IPS DF 19.7 (cell line): ENCODE measurements at places on chromosomes 1 and 21.
A peak's percentile ranks its signal among the peaks of the same experiment; 100 is the strongest.

GRCh38 chr1:45868861-45869260 lies 65.4 kb downstream of the MAST2 start:
- DNase-seq = no peak

DNA sequence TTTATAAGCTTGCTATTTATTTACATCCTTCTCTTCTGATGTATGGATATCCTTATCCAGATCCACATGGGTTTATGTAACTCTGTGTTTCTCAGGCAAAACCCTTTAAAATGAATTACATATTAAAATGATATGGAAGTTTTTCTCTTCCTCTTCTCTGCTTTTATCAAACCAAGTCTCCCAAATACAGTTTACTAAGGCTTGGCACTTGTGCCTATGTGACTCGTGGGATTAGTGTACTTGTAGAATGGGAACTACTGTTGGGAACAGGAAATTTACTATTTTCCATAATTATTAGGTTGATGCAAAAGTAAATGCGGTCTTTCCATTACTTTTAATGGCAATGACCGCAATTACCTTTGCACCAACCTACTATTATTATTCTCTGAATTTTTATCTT lies 14.8 kb downstream of the SIM2 start:
- no peak for DNase-seq

DNA sequence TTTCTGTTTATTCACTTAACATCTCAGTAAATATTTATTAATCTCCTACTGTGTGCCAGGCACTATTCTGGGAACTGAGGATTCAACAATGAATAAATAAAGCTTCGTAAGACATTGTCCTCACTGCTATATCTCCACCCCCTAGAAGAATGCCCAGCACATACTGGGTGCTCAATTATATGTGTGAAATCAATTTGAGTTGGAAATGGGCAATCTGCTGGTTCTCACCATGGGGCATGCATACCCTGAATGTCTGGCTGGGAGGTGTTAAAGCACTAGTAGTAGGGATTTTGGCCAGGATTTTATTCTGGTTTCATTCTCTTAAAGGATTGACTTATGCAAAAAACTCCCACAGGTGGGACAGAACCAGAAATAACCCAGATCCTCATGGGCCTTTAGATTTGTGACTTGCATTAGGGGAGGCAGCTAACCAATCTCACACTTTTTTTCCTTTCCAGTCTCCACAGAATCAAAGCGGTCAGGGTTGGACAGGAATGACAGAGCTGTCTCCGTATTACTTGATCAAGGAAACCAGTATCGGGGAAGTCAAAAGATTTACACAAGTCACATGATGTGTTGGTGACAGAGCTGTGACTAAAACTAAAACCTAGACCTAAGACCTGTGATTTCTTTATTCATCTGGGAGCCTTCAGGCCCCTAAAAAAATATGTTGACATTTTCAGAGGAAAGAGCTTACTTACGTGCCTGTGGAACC lies 12.8 kb downstream of the GFI1 start:
- no peak for DNase-seq

DNA sequence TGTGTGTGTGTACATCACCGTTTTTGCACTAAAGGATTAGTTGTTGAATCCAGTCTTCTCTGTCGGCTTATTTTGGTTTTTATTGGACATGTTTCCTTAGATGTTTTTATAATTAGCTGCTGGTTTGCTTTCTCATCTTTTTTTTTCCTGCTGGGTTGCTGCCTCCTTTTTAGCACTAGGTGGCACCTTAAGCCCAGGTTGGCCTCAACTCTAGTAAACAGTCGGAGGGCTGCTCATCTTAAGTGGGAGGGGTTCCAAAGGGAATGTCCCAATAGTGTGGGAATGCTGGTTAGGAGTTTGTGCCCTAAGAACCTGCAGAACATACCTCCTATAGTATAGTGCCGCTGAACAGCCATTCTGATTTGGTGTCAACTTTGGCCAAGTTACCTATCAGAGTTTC lies 570.1 kb upstream of the CXADR start:
- peak; percentile 38 for DNase-seq

DNA sequence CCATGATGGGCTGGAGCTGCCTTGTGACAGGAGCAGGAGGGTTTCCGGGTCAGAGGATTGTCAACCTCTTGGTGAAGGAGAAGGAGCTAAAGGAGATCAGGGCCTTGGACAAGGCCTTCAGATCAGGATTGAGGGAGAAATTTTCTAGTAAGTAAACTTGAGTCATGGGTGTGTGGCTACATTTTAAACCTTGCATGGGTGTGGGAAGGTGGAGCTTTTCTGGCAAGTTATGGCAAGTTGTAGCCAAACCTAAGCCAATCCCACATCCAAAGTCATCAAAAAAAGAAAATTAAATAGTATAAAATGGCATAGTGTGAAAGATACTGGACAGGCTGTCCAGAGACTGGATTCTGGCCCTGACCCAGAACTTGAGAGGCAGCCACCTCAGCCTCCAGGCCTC lies 39.8 kb upstream of the HSD3B1 start:
- no peak for DNase-seq

DNA sequence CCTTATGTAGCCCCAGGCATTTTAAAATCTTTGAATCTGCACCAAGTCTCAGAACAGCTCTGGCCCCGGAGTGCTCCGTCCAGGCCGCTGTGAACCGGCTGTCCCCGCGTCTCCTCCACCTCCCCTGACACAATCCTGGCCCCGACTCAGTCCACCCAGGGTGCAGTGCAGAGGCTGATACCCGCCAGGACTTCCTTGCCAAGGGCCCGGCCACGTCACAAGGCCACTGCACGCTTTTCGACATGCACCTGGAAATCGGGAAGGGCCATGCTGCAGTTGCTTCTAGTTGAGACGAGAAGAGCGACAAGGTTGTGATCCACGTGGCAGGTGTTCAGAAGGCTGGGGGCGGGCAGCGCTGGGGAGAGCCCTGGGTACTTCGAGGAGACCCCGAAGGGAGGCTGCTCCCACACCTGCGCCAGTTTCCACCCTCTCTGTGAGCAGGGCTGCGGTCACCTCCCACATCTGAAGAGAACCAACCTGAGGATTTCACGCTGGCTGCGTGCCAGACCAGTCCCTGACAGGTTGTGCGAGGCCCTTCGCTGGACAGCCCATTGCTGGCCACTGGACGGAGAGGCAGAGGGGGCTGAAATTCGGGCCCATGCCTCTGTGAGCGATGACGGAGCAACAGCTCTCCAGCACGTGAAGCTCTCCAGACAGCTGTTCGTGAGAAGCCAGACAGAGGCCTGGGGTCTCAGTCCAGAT lies 6.7 kb downstream of the VWA1 start:
- DNase-seq = no peak

- DNase-seq = no peak
Measured at GRCh38 chr1:42477775-42478174, 14.7 kb downstream of the CCDC30 start.

GRCh38 chr1:96927125-96927524 lies 205.5 kb downstream of the PTBP2 start:
- no peak for DNase-seq

DNA sequence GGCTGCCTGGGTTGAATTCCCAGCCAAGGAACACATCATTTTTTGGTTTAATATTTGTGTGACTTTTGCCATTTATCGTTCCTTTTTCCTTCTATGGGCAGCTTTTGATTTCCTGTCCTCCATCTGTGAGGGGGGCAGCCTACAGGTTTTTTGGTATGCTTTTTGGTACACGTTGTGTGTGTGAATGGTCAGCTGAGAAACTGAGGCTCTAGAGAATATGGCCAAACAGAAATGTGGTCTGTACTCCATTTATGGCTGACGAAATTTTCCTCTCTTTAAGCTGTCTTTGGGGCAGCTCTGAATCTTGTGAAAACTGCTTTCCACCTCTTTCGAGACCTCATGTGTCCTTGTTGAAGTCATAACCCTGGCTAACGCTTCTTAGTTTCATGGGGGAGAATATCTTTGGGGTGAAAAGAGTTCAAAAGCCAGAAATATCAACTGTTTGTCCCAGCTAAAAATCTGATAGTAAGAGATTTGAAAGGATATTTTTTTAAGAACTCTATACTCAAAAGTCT lies 26.6 kb downstream of the NRDC start:
- no peak for DNase-seq

DNA sequence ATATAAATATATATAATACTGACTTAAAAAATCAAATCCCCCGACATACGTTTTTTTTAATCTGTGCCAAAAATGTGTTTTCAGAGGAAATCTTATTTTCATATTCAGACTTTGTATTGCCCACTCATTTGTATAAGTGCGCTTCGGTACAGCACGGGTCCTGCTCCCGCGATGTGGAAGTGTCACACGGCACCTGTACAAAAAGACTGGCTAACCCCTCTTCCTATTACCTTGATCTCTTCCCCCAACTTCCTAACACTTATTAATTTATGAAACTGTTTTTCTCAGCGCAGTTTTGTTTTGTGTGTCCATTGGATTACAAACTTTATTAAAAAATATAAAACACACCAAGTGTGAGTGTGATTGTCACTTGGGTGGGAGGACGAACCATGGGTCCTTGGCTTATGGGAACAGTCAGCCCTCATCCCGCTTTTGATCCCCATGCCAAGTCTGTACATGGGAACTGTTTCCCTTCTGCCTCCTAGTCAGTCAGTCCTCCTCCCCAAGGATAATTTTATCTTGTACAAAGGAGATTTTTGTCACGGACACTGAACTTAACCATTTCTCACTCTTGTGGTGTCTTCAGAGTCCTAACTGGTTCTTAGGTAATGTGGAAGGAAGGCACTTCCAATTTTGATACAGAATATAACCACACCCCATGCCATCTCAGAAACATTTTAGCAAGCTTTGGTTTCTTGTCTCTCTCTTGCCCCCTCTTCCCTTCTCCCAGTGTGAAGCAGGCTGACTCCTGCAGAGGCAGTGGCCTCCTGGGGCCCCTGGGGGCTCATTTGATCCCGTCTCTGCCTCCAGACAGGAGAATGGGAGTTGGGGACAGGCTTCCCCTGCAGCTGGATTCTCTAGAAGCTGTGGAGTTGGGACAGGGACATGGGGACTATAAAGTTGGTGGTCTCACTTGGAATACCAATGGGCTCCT lies 35.5 kb downstream of the ZBTB17 start:
- DNase-seq = no peak

DNA sequence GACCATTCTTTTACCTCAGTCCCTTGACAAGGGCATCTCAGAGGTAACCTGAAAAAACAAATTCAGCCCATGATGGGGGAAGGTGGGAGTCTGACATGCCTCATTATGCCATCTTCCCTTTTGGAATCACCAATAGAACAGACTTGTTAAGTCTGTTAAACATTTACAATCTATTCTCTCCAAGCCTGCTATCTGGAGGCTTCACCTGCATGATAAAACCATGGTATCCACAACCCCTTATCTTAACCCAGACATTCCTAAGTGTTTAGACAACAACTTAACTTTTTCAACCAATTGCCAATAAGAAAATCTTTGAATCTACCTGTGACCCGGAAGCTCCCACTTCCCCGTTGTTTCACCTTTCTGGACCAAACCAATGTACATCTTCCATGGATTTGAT lies 233.0 kb upstream of the CACYBP start:
- no peak for DNase-seq

GRCh38 chr1:159949981-159950381 lies 4.1 kb downstream of the SLAMF9 start:
- no peak for DNase-seq

DNA sequence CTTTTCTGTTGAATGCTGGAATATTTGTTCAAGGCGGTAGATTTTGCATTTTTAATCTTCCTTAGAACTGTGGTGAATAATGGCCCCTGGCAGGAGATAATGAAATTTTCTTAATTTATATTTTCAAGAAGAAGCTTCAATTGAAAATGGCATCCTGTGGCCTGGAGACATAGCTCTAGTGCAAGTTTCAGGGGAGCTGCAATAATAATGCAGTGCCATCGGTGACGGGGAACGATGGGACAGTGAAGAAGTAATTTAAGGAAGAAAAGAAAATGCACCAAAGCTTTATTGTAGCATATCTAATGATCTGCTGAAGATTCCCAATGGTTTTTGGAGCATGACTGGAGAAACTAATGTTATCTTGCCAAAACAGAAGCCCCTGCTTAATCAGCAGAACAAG lies 128.4 kb downstream of the ADGRL2 start:
- no peak for DNase-seq

DNA sequence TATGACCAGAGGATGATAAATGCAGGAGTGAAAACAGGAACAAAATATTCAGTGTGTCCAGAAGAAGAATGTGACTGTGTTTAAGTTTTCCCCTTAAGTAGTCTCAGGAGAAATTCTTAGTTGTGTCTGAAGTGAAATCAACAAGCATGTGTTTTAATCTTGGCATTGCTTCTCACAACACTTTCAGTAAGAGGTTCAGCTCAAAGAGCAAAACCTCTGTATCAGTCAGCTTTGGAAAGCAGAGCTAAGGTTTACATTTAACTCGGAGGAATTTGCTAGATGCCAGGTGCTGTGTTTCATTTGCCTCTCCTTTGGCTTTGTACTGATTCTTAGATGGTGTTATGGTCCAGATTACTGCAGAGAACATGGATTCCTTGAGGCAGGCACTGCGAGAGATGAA lies 28.6 kb downstream of the CC2D1B start:
- DNase-seq = no peak

DNA sequence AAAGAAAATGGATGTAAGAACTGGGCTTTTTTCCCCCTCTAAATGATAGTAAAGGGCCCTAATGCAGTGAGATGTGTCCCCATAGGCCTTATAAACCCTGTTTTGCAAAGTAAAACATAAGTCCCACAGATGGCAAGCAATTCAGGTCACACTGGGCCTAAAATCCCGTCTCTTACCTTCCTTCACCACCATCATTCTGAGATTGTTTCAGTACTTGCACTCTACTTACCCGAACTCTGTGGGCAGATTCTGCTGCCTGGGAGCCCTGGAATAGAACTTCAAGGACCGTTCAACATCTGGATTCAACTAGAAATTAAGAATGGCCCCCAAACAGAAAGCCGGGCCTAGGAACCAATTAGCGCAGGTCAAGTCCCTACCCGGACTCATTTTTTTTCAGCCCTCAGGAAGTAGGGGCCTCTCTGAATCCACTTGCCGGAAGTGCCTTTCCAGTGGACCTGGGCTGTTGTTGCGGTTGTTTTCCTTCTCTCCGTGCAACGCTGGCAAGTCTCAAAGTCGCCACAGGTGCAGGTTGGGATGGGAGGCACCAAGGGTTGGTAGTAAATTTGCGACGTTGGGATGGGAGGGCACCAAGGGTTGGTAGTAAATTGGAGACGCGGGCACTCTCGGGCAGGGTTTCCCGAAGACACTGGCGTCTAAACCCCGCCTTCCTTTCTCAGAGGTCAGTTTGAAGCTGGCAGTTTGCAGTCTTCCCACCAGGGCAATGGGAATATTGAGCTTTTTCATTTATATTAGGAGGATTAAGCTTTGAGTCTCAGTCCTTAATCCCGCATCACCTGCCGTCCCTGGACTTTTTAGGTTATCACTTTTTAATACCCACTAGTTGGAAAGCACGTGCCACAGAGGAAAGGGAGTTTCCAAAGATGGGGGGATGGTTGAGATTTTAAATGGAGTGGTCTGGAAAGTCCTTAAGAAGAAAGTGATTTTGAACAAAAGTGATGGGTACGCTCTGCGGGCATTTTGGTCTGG lies at the start of gene TMEM69:
Gene TMEM69 (plus strand): TSS at position 428 of the 987 bp plus-strand sequence. CDS start 2,888 bp downstream, outside the sequence.
- peak; percentile 79 for DNase-seq

DNA sequence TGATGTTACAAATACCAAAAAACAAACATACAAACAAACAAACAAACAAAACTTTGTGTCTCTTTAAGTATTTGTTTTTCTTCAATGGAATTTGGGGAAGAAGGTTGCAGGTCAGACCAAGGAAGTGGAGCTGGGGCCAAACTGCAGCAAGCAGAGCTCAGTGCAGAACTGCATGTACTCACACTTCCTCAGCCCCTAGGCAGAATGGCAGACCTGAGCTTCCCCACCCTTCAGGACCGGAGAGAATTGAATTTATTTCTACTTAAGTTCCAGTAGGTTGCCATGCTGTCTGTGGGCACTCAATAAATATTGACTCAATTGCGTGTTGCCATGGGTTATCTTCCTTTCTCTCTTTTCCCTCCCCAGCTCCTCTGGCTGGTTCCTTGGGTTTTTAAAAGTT lies 173.6 kb downstream of the PTGER3 start:
- no peak for DNase-seq

GRCh38 chr1:38138498-38139233 lies 92.1 kb upstream of the POU3F1 start:
- no peak for DNase-seq
